Omental fat pad (tissue), 4 donors: ENCODE measurements at places on chromosomes 2 and 18.

GRCh38 chr18:13611142-13611600 lies 115.2 kb downstream of the FAM210A start:
- no peak for DNase-seq

DNA sequence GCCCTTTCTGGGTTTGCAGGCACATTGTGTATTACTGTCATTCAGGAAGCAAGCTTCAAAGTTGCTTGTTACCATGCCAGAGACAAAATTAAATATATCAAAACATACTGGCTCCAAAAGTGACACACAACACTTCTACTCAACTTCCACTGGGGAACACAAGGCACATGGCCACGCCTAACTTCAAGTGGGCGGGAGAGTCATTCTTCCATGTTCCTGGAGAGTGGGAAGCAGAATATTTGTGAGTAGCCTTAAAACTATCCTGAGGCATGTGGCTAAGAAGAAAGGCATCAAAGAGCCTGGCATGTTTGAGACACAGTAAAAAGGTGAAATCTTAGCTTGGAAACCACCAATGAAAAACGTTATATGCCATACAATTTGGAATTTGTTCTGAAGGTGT lies 90.5 kb upstream of the TACR1 start:
- DNase-seq, result no peak

DNA sequence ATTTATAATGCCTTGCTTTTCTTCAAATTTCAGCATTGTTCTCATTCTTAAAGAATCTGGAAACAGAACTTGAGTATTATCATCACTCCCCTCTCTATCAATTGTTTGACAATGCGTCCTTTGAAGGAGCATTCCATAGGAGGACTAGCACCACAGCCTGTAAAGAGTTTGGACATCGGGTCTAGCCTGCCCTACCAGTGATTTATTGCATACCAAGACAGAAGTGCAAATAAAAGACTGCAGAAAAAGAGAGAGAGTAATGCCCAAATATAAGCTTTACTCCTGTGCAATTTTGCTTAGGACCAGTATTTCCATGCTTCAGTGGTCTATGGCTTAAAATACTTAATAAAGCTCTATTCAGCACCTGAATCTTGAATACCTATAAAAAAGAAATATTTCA lies 55.4 kb upstream of the MAP2 start:
- no peak for DNase-seq

DNA sequence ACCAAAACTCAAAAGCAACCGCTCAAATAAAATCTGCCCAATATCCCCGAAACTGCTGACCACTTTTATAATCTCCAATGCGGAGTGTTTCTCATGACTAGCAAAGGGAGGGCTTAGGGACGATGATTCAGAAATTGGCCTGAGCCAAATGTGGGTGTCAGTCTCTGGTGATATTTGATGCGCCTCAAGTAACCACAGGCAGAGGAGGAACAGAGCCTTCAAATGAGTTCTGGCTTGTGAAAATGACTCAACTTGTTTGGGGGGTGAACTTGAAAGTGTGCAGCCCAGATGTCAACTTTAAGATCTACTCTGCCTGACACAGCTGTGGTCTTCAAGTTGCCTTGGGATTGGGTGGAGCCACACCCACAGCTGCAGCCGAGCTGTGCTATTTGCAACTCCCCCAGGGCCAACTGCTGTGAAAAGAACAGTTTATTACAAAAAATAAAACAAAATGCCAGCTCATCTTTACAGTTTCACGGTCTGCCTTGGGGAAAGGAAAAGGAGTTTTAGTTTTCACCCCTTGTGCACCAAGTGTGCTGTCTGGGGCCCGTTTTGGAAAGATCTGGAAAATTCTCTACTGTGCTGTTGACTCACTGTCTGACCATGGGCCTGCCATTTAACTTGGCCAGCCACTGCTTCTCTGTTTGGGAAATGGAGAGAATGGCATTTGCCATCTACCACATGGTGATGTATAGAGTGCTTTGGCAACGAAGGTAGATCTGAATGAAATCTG lies 222.1 kb downstream of the MTX2 start:
- no peak for DNase-seq

GRCh38 chr18:3741333-3741732 lies 291.4 kb downstream of the TGIF1 start:
- no peak for DNase-seq

GRCh38 chr2:188506843-188507242 lies 215.2 kb downstream of the GULP1 start:
- no peak for DNase-seq

- DNase-seq, result no peak
Measured at GRCh38 chr2:150404147-150404546, 83.3 kb downstream of the RND3 start.

GRCh38 chr2:62205554-62205953 lies 9.6 kb downstream of the B3GNT2 start:
- no peak for DNase-seq

GRCh38 chr2:172373766-172374165 lies 53.6 kb upstream of the ITGA6 start:
- no peak for DNase-seq

- DNase-seq, result no peak
Measured at GRCh38 chr2:218659988-218660358, 490 bp downstream of the BCS1L start.

DNA sequence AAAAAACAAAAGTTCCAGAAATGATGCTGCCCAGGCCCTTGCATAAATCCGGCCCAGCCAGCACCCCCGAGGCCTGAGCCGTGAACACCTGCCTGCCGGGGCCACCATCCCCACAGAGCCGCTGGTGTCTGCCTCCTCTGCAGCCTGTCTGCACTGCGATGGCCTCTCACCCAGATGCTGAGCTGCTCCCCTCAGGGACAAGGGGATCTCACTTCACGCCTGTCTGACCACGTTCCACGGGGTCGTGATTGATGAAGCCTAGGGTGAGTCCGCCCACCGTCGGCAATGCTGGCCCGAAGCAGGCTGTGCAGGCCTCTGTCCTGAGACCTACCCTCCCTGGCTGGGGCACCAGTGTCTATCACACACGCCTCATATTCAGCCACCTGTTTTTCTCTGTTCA lies 444.2 kb downstream of the EIPR1 start:
- no peak for DNase-seq

DNA sequence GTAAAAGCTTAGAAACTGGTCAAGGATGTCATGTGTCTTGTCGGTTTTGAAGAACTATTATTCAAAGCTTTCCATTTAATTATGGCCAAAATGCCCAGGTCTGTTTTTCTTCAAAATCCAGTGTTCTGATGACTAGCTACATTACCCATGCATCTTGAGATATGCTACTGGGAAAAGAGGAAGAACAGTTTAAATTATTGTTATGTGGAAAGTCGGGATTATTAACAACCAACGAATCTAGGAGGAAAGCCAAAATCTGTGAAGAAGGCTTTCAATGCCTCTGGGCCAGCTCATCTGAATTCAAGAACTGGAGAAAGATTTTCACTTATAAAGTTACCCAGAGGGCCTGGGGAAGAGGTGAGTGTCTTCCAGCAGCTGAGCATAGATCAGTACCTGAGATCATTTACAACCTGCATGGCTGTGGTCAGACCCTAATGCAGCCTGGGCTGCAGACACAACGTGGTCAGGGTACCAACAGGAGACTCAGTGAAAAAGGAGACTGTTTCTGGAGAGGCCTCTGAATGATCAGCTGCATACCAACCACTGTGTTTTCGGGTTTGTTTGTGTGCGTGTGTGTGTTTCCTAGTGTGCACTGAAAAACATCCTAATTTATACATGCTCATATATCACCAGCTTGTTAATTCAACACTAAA lies 308.5 kb downstream of the NRXN1 start:
- no peak for DNase-seq

DNA sequence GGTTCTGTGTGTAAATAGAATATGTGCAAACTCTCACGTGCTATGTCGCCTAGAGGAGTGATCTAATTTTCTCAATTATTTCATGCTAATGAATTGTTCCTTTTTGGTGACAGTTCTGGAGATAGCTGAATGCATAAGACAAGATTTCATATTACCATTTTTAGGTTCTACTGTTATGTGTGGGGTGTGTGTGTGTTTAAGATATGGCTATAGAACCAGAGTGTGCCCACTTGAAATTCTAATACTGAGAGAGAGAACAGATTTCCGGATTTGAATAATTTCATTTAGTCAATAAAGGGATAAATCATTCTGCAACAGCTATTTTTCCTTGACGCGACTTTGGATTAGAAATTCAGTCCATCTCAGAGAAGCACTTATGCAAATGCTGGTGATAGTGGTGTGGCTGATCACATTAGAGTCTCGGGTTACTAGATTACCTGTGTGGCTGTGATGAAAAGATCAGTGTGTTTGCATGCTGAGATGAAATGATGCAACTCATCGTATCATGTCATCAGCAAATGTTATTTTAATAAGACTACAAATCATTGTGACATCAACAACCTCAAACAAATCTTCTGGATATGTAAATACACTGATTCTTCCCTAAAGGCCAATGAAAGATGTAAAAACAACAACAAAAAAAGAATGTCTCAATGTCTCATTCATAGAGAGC lies 415.9 kb downstream of the EPHA4 start:
- DNase-seq, result no peak

- DNase-seq, result no peak
Measured at GRCh38 chr2:121960251-121960650, 204.8 kb downstream of the TSN start.

GRCh38 chr18:10518595-10519255 lies 7.1 kb upstream of the NAPG start:
- no peak for DNase-seq

DNA sequence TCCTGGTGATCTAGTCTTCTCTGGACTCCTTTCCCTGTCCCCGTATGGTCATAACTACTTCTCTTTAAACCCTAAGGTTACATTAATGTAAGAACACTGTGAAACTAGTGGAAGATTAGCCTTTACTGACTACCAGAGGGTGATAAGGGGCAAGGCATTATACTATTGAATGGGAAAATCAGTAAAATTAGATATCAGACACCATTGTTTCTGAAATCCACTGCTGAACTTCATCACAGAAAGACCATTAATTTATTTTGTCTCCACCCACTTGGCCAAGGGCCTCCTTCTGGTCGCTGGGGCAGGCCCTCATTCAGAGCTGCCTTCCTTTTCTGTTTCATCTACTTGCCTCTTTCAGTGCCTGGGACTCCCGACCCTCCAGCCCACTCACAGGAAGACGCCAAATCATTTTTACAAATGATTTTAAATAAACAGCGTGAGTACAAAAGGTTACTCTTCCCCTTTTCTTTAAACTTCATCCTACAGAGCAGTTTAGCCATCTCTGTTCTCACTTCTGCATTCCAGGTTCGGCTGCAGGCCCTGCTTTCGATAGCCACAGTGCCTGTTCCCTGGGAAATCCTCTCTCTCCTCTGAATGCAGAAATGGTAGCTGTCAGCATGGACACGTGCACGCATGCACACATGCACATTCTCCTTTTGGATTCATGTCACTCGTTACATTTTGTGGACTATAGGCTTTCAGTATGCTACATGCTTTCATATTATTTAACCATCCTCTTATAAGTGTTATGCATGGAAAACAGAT lies 70.3 kb upstream of the DOCK10 start:
- no peak for DNase-seq

DNA sequence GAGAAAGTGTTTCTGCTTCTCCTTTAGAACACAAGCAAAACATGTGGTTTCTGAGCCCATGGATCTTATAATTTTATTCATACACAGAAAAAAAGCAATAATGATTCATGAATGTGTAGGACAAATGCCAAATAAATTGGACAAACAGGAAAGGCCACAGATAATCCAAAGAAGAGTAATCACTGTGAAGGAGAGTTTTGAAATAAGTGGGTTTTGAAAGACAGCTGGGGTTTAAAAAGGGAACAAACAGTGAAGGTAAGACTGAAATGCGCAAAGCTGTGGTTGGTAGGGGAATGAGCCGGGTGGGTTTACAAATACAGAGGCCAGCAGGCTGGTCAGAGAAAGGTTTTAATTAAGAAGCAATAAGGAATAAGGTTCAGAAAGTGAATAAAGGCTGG lies 50.0 kb upstream of the MBOAT2 start:
- no peak for DNase-seq
